Germinal center (tissue), 1 donor: ENCODE measurements at places on chromosomes 11 and 22.
A peak's percentile ranks its signal among the peaks of the same experiment; 100 is the strongest.

DNA sequence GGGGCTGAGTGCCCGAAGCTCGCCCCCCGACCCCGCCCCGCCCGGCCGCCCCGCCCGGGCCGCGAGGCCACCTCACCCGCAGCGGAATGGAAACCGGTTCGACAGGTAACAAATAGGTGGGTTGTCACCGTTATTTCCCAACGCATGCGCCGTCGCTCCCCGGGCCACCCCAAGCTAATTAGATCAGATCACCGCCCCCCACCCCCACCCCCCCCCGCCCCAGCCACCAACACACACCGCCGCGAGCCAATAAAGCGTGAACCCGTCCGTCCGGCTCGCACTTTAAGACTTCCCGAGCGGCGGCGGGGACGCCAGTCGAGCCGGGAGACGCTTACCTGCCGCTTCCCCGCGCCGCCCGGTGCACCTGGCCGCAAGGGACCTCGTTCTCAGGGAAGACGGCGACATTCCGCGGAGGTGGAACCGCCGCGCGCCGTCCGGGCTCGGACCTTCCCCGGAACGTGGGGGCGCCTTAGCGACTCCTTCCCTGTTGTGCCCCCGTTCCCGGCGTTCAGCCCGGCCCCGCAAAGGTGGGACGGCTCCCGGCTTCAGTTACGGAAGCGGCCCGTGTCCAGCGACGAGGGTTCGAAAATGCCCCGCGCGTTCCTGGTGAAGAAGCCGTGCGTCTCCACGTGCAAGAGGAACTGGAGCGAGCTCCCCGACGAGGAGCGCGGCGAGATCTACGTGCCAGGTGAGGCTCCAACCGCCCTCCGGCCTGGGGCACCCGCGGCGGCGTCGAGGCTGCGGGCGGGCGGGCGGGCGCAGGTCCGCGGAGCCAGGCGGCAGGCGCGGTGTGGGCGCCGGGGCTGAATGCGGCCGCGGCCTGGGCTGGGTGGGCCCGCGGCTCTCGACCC lies at the start of gene OVOL1:
Gene OVOL1, plus strand, starts transcription at position 278 of the 851 bp plus-strand sequence. Its CDS starts 311 bp downstream, at position 589.
- peak; percentile 53 for DNase-seq

DNA sequence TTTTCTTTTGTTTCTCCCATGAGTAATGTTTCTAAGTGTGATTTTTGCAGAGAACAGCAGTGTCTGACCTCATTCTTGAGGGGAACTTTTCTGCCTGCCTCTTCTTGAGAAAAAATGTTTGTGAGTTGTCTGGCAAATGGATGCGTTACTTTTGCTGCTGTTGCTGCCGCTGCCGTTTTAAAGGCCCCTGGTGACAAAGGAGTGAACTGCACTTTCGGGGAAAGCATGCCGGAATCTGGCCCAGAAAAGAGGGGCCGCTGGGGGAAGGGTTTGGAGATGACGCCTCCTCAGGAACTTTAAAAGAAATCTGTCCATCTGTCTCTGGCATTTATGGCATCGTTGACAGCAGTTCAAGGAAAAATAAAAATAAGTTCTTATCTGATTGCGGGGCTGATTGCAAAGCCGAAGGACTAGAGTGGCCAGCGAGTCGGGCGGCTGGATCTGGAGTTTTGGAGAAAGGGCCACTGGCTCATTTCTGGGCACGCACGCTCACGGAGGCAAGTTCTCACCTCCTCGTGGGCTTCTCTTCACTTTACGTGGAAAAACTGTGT lies 16.5 kb downstream of the ZBTB16 start:
- DNase-seq = peak; percentile 36

- no peak for DNase-seq
Observed at GRCh38 chr11:131889146-131889577, 518.7 kb downstream of the NTM start.

GRCh38 chr11:36530840-36531239 lies 20.8 kb upstream of the TRAF6 start:
- no peak for DNase-seq

DNA sequence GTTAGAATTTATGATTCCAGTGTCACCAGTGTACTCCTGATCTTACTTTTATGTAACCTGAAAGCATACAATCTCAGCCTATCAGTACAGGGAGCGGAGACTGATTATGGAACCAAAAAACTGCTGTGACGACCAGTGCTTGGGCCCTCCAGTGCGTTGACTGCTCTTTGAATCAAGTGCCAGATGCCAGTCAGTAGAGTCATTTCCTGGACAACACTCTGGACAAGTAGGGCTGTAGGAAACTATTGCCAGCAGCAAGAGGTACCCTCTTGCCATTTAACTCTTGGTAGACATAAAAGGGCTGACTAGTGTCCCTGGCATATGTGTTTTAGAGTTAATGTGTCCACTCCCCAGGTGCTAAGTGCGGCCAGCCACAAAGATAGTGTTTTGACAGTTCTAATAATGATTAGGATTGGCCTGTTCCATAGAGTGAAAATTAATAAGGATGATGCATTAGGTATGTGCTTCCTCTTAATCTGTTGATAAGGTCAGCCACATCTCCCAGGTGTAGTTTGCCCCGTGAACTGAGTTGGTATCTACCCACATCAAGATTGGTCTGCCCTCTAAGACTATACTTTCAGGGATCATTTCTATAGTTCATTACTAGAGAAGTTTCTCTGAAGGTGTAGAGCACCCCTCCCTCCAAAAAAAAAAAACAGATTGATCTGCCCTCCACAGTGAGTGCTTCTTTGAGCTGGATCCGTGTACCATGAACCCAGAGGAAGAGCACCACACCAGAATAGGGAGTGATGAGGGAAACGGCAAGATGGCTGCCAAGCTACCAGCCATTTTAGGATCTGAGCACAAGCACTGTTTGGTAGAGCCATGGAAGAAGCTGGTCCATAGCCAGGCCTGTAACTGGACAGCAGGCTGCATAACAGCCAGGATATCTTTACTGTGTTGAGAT lies 20.7 kb upstream of the AIFM3 start:
- no peak for DNase-seq

- DNase-seq = no peak
Observed at GRCh38 chr11:47305734-47306483, 36.0 kb downstream of the MADD start.

DNA sequence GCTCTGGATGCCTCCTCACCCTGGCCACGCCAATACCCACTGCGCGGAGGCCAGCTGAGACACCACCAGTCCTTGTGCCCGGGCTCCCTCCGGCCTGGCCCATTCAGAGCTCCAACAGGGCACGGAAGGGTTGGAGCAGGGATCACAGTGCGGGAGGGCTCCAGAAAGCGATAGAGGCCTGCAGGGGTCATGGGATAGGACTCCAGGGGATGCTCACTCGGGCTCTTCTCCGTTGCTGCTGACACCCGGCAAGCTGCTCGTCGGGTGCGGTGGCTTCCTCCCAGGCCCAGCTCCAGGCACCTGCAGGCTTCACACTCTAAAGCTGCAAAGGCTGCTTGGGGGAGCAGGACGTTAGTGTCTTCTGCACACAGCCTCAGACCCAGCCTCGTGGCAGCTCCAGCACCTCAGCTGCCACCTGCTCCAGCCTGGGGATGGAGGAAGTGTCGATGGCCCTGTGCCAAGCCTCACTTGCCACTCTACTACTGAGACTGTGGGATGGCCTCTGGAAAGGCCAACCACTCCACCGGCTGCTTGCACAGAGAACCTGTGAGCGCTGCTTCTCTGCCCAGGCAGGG lies 10.6 kb downstream of the WNT7B start:
- DNase-seq = peak; percentile 33

- no peak for DNase-seq
Observed at GRCh38 chr11:26599425-26599824, 27.4 kb upstream of the MUC15 start.

DNA sequence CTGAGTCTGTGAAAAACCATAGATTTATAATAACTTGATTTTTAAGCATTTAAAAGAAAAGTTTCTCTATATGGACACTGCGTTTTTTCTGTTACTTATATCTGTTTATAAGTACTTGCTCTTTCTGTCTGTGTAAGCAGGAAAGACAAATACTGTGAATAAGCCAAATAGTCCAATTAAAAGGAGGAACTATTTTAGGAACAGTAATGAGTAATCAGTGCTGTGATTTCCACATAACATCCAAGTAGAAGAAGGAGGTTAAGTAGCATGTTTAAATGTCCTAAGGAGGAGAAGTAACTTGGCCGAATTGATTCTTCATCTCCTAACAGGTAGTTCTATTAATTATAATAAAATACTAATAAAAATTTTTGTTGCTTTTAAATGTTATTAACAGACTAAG lies 40.8 kb downstream of the ZNF214 start:
- no peak for DNase-seq

GRCh38 chr22:48137640-48138039 lies 1375.2 kb downstream of the TBC1D22A start:
- DNase-seq = no peak

GRCh38 chr22:28989035-28989464 lies 72.6 kb downstream of the C22orf31 start:
- no peak for DNase-seq

DNA sequence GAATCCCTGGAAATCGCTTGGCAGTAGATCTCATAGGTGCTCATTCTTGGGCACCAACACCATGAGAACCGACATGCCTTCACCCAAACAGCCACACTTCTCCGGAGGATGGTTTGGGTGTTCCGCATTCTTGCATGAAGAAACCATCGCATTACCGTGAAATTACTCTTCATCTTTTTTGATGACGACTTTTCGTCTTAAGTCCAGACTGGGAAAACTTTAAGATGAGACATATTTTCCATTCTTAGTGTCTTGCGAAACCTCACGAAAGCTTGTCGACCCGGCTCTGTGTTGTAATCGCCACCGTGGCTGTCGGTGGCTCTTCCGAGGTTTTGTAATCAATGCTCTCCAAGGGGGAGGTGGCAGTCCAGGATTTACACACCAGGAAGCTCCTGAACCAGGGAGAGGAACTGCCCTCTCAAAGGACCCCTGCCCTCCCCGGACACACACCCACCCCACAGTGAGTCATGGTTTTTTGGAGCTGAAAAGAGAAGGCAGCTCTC lies 1.7 kb downstream of the TOM1 start:
- DNase-seq = no peak

DNA sequence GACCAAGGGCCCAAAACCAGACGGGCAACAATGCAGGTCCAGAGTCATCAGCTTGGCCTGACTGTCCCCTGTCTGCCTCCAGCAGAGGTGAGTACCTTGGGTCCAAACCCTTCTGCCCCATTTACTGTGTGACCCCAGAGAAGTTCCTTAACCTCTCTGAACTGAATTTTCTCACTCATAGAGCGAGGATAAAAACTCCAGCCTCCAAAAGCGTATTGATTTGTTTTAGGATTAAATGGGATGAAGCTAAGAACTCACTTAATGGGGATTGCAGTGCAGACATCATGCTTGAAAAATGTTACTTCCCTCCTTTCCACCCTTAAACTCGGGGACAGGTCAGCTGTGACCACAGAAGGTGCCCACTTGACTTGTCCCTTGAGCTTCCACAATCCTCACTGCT lies 22.6 kb downstream of the IGLL1 start:
- DNase-seq = no peak

- DNase-seq = no peak
Observed at GRCh38 chr11:63369165-63369970, at the start of gene SLC22A9. Gene SLC22A9 (plus strand): TSS chr11:63369785. CDS start chr11:63370057, 272 bp downstream.

DNA sequence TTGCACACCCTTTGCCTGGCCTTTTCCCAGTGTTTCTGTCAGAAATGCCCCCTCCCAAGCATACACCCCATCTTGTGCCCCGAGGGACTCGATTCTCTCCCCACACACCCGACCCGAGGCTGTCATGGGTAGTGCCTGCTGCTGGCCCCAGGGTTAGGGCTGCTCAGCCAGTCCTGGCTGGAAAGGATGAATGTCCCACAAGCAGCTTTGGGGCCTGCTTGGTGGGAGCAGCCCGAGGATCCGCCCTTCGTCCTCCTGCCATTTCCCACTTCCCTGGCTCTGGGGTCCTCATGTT lies 55.0 kb upstream of the PRODH start:
- DNase-seq = no peak

- peak; percentile 69 for DNase-seq
Observed at GRCh38 chr11:32893343-32894148, 935 bp downstream of the QSER1 start.

DNA sequence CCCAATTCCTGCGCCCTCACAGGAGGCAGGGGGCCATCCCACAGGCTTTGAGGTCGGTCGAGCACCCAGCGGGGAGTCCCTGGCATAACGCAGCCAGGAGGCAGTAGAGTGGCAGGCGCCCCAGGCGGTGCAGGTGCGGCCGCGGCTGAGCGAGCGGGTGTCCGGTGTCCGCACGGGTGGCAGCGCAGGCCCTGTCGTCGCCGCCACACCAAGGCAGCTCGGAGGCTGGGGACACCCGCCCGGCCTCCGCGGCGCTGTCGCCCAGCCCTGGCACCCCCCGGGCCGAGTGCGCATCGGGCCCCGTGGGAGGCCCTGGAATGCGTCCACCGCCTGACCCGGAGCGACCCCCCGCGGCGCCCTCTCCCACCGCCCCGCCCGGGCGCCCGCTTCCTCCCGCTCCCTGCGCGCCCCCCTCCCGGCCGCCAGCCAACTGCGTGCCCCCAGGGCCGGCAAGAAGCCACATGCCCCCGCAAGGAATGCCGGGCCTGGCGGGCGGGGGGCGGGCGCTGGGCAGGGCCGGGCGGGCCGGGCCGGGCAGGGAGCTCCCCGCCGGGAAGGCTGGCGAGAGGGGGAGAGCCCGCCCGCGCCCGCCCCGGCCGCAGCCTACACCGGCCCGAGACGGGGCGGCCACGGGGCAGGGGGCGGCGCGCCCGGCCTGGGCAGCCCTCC lies 33.9 kb downstream of the PRDM11 start:
- peak; percentile 61 for DNase-seq

GRCh38 chr11:119155733-119156492 lies 7.1 kb downstream of the ABCG4 start:
- no peak for DNase-seq

DNA sequence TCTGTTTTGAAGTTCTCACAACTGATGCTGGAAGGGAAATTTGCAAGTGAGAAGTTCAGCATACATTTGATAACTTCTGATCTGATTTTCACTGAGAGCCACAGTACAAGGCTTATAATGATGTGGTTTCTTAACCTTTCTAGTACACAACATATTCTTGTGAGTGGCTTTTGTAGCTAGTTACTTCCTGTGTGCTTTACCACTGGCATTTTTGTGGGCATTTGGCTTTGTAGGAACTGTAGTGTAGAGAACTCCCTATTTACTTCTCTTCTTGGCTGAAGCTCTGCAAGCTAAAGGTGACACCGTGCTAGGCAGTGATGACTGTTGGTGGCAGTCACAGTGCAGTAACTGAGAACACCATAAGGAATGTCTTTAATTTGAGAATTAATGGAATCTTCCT lies 14.9 kb downstream of the USP47 start:
- no peak for DNase-seq
